ENCODE measurements at places on chromosomes 4 and X. TPM values are rescaled to one million over a fixed set of nuclear protein-coding genes. Genes with fewer than 3 reads are reported as not detected.

Gene BEND4
- not detected for total RNA-seq

Gene GPRASP2
- total RNA-seq = 6.6 TPM

- DNase-seq = no peak
Observed at GRCh38 chr4:80073473-80074008, 512 bp upstream of the ANTXR2 start.

DNA sequence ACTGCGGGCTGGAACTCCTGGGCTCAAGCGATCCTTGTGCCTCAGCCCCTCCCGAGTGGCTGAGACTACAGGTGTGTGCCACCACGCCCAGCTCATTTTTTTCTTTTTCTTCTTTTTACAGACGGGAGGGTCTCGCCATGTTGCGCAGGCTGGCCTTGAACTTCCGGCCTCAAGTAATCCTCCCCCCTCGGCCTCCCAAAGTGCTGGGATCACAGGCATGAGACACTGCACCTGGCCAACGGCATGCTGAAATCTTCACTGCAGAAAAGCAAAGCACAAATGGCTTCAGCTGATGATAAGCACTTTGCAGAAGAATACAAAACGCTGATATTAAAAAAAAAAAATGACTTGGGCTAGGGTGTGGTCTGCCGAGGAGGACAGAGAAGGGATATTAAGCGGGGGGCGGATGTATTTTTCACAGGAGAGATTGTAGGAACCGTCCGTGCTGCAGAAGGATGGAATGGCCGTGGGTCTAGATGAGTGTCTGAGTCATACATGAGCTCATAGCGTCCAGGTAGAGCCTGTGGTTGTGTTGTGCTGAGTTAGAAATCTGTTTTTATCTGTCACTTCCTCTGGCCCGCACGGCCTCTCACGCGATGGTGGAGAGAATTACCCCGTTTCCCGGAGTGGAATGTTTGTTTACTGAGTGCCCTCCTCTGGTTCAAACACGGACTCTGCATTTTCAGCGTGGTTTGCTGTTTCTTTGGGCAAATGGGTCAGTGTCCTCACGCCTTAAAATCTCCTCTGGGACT, 8.5 kb upstream of the AKAP17A start:
- DNase-seq = peak; percentile 92

DNA sequence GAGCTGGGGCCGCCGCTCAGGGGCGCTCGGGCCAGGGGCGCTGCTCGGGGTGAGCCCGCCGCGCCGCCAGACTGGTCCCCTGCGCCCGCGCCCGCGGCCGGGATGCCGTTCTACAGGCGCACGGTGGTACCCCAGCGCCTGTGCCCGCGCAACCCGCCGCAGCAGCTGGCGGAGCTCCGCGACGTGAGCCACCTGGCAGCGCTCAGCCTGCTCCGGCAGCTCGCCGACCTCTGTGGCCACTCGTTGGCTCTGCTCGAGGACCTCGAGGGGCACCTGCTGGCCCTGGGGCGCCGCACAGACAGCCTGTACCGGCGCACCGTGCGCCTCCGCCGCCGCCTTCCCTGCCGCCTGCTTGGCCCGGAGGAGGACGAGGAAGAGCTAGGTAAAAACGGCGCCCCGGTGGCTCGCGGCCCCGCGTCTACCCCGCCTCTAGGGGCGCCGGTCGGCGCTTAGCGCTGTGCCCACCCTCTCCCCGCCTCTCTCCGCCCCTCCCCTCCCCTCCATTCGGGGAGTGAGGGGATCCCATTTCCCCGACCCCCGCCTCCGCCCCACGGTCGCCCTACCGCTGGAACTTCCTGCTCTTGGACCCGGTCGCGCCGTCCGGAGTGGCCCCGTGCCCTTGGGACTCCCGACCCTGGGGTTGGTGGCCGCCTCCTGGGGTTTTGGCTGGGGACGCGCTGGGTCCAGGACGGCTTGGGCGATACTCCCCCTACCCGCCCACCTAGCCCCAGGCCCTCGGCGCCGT, 513 bp downstream of the NHSL2 start:
- no peak for DNase-seq

- peak; percentile 9 for DNase-seq
Observed at GRCh38 chrX:101357166-101357795, 8.7 kb upstream of the TIMM8A start.

Measured in RPMI7951 (cell line).